ENCODE measurements at places on chromosomes 2 and 18.

GRCh38 chr2:8997108-8997507 lies 6.4 kb downstream of the MBOAT2 start:
- DNase-seq = no peak

GRCh38 chr2:171411791-171412483 lies 21.9 kb downstream of the METTL8 start:
- DNase-seq = no peak

GRCh38 chr18:44013871-44014270 lies 666.8 kb upstream of the SETBP1 start:
- no peak for DNase-seq

DNA sequence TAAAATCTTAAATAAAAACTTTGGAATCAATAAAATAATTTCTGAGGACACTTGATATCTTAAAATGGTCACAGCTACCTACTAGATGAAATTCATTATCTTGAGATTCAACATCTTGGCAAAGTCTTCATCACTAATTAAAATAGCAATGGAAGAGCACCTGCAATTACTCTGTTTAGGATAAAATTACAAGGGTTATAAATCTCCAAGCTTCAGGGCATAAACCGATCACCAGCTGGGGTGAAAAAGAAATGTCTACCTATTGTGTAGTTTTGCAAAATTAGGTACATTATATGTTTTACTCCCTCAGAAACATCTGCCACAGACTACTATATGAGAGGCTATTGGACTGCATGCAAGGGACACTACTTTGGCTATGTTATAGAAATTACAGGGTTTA lies 327.1 kb downstream of the CCDC178 start:
- no peak for DNase-seq

DNA sequence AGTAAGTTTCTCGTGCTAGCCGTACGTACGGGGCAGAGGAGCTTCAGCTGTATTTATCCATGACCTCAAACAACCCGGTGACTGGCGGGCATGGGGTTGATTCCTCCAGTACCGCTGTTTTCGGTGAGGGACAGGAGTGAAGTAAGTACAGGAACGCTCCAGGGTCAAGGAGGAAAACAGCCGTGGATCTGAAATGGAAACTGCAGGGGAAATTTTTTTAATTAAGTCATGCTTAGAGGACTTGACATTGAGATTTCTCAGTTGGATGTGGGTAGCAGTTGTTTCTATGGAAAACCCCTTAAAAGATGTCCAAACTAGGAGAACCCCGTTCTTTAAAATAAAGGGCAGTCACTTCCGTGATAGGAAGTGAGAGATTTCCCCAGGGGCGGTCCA lies 1.2 kb downstream of the RAB12 start:
- DNase-seq = no peak

DNA sequence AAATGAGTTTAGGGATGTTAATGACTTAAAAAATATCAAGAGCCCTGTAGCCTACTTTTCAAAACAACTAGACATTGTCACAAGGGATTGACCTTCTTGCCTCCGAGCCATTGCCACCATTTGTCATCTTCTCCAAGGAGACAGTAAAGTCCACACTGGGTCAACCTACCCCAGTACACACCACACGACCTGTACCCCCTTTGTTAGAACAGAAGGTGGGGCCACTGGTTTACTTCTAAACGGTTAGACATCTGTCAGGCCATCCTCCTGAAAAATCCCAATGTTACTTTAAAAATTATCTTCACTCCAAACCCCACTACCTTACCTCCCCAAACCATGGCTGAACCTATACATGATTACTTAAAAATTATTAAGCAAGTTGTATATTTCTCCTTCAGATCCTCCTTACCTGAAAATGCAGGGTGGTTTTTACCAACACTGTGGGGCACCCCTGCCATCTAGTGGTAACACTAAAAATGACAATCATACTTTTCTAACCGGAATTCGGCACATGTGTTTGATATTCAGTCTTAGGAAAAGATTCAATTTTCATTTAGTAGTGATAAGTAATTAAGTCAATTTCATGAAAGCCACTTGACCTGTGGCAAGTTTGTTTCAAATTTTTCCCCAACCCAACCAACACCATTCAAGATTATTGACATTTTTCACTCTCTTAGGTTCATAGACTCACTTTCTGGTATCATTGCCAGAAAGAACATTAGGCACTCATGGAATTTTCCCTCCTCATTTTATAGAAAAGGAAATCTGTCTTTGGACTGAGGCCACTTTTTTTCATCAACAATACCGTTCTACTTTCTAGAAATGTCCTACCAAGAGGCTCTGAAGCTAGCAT lies 265.3 kb upstream of the PKDCC start:
- DNase-seq = peak; percentile 9

DNA sequence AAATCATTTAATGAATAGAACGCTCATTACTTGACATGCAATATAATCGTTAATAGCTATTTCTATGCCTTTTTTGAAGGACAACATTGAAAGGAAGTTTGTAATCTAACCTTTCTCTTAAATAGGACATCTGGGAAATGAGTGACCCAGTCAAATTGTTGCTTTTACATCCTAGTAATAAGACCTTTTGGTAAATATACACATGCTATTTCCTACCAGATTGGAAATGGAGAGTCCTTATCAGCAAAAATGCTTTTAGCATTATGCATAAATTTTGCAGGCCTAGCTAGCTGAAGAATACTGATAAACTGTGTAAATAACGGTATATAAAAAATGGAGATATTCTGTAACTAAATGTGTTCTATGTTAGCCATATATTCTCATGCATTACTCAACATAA lies 567.3 kb upstream of the DSEL start:
- no peak for DNase-seq

- no peak for DNase-seq
Measured at GRCh38 chr2:236254674-236255073, 9.5 kb downstream of the ASB18 start.

DNA sequence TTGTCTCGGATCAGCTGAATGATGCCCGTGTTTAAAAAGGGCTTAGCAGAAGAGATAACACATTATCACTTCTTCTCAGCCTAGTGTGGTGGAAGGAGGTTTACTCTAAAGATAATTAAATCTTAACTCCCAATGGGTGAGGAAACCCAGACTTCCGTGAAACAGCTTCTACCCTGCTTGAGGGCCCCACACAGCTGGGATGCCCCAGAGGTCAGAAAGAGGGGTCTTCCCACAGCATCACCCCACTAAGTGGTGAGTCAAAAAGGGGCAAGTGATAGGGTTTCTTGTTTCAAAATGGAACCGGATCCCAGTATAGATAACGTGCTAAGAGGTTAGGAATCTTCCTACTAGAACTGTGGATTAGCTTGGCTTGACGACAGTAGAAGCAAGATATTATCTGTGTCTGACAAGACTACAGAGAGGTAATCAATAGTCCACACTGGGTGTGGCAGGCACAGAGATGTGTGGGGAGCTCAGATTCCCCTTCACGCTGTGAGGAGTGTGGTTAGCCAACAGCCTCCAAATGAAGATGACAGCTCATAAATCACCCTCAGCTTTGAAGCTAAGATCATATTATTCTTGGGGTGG lies 129.6 kb upstream of the COPS8 start:
- no peak for DNase-seq

GRCh38 chr2:54957321-54957999 lies 92.8 kb downstream of the RTN4 start:
- peak; percentile 50 for DNase-seq

- no peak for DNase-seq
Measured at GRCh38 chr2:136327162-136327852, 209.4 kb upstream of the CXCR4 start.

DNA sequence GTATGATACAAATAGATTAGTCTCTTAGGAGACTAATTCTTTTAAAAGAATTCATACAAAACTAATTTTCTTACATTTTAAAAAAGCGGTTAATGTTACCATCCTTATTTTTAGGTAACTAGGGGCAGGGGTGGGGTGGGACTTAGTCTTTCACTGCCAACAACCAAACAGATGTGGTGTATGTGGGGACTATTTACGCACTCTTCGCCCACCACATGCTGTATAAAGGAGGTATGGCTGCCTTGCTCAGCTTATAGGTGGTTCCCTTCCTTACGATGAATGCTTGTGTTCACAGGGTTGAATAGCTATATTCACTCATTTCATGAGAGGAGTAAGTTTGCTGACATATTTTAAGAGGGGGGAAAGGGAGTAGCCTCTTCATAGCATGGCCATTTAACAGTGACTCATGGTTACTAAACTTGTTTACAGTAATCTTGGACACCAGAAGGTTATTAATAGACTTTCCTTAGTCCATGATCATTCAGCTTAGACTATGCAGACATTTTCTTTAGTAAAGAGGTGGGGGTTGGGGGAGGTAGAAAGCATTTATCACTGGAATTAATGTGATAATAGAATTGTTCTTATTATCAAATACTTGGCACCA lies 61.8 kb downstream of the CAB39 start:
- DNase-seq = no peak

DNA sequence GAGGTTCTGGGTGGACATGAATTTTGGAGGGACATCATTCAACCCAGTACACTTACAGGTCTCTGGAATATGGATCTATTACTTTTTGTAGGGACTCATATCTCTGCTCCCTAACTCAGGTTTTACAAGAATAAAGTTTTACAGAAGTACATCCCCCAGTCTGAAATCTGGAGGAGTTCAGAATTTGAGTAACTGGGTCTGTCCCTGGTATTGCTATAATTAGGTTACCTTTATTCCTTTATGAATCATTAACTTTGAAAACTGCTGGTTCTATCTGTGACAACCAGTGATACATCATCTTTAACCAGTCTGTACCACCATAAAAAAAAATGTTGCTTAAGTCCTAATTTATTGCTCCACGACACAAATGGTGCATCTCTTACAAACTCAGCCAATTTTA lies 59.9 kb downstream of the INSIG2 start:
- no peak for DNase-seq

DNA sequence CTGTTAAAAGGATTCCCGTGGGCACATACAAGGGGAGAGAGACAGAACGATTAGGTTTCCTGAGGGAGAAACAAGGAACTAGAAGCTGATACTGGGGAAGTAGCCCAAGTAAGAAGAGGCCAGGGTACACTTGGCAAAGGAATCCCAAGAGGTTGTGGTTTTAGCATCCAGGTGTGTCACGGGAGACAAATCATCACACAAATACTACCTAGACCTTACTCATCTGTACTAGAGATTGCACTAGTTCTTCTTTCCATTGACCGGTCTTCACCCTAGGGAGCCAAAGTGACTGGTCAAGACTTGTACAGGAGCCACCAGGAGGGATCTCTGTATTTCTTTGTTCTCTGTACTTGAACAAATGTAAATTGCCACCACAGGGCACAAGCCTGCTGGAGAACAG lies 14.2 kb upstream of the NR4A2 start:
- no peak for DNase-seq

- peak; percentile 95 for DNase-seq
Measured at GRCh38 chr2:201780674-201781493, at the start of gene ALS2. TSS of gene ALS2 (minus strand) at chr2:201780933. CDS start at chr2:201768885, 12,048 bp downstream.

DNA sequence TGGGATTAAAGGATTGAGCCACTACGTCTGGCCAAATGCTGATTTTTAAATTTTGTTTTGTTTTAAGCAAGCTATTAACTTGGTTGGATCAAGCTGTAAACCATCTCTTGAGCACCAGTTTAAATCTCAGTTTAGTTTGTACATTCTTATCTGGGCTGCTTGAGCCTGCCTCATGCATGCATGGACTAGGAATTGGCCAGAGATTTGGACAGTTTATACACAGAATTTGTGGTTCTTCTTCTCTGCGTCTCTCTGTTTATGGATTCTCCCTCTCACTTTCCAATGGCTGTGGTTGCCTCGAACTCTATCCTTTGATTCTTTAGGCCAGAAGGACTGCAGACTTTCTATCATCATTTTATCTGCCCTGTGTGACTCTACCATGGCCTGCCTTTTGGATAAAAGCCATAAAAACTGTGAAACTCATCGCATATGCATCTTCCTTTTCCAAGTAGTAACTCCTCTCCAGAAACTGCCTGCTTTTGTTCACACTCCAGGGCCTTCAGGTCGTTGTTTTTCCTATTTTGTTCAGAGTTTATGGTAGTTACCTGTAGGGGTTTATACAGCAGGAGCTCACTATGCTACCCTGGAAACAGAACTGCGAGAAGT lies 32.5 kb upstream of the PLB1 start:
- DNase-seq = no peak

- DNase-seq = no peak
Measured at GRCh38 chr2:241692448-241692847, 5.8 kb upstream of the DTYMK start.

DNA sequence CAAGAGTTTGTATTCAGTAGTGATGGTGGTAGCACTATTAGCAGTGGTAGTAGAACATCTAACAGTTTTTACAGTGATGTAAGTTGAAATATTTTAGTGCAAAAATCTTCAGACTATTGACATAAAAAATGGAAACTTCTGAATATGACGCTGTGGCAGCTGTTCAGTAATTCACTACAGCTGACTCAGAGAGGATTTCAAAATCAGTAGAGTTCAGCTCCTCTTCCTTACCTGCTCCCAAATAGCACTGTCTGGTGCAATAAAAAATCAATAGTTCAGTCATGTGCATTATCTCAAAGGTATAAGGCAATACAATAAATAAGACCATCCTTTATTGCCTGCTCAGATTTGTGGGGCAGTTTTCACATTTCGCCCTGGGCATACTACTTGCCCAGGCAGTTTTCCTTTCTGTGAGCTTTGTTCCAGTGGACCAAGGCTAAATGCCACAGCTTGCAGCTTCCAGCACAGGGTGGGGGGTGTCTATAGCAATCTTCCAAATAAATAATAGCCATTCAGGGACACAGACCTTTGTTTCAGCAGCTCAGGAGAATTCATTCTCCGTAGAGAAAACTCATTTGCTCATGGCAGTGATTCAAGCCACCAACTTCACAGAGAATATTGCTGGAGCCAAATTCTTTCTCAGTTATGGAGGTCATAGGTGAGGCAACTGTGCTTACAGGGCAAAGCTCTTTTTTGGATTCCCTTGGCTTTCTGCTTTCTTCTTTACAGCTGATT lies 33.9 kb upstream of the GORASP2 start:
- no peak for DNase-seq

DNA sequence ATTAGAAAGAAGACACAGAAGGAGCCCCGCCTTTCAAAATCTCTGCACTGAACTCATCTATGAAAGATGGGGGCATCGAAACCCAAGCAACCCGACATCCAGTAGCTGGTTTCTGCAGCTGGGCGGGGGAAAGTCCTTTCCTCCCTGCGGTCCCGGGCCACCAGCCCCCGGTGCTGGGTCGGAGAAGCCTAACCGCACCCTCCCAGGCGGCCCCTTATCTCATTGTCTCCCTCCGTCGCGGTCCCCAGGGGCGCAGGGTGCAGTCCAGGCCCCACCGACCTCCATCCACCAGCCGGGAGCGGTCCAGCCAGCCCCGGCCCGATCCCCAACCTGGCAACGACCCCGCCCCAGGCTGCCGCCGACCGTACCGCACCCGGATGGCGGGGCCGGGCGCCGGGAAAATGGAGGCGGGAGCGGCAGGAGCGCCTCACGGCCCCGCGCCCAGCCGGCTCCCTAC lies 452 bp downstream of the RAPH1 start:
- no peak for DNase-seq

GRCh38 chr2:12903272-12903671 lies 186.5 kb downstream of the TRIB2 start:
- no peak for DNase-seq

DNA sequence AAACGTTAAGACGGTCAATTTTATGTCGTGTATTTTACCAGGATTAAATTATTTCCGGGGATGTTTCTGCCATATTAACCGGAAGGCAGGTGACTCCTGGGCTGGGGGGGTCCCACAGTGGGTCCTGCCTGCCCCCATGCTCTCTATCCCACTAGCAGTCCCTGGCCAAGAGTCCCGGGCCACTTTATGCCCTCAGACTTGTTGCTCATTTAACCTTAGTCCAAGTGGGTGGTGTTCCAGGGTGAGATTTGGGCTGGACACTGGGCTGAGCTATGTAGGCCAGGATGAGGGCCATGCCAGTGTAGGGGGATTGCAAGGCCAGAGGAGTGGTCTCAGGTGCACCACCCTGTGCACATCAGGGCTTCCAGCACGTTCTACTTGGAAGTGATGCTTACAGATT lies 24.1 kb downstream of the TWIST2 start:
- no peak for DNase-seq
